ENCODE measurements at places on chromosomes 1 and 21.

GRCh38 chr1:103110701-103111100, 2.4 kb upstream of the COL11A1 start:
- DNase-seq, result no peak

DNA sequence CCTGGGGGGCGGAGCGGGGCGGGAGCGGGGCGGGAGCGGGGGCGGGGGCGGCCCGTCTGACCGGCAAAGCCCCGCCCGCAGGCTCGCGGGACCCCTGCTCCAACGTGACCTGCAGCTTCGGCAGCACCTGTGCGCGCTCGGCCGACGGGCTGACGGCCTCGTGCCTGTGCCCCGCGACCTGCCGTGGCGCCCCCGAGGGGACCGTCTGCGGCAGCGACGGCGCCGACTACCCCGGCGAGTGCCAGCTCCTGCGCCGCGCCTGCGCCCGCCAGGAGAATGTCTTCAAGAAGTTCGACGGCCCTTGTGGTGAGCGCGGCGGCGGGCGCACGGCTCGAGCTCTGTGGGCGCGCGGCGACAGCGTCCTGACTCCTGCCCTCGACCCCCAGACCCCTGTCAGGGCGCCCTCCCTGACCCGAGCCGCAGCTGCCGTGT, 21.2 kb downstream of the AGRN start:
- DNase-seq, result no peak

- peak; percentile 43 for DNase-seq
Observed at GRCh38 chr1:97489834-97490233, 431.0 kb downstream of the DPYD start.

DNA sequence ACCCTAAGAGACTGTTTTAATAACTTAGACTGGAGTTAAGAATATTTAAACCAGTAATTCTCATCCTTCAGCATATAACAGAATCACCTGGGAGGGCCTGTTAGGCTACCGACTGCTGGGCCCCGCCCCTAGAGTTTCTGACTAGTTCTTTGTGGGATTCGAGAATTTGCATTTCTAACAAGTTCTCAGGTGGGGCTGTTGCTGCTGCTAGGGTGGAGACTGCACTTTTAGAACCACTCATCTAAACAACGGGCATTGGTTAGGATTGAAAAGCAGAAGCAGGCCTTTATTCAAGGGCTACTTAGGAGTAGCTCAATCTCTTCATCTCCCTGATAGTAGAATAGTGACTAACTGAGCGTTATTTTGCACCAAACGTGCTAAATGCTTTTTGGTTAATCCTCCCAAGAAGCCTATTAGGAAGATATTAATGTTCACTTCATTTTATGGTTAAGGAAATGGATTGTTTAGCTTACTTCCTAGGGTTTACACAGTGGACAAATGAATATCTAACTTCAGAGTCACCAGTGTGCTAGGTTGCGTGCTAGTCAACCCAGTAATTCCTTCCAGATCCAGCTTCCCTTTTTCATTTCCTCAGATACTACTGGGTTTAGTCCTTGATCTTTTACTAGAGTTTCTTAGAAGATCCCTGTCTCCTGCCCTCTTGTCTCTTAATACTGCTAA, 31.1 kb upstream of the UAP1 start:
- no peak for DNase-seq

DNA sequence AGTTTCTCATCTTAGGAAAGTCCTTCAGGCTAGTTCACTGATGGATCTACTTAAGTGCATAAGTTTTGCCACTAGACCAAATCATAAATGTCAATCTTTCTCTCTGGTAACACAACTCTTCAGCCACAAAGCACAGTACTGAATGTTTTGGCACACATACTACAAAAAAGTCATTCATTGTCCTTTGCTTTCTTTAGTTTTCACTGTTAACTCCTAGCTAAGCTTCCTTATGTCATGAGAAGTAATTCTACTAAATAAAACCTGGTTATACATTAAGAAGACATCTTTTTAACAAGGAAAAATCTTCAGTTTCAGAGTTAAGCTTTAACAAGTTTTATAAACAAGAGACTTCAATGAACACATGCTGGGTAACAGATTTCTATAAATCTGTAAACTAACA, 379.2 kb upstream of the NFIA start:
- DNase-seq, result no peak

GRCh38 chr1:166939741-166940375, 35.5 kb downstream of the ILDR2 start:
- no peak for DNase-seq

DNA sequence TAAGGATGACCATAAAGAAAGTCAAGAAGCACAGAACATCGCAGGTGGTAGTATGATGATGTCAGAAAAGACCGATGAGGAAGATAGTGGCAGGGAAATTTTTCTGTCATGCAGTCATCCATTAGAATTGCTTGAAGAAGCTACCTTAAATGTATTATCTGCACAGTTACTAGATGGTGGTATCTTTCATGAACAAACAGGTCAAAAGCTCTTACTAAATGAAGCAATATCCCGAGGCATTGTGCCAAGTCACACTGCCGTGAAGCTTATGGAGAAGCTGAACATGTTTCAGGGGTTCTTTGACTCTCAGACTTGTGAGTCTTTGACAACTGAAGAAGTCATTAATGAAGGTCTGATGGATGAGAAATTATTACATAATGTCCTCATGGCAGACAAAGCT, 128.8 kb downstream of the MACF1 start:
- DNase-seq, result no peak

GRCh38 chr1:230160957-230161771, 94.1 kb downstream of the GALNT2 start:
- DNase-seq, result no peak

GRCh38 chr1:38708701-38709258, 150.8 kb downstream of the RRAGC start:
- DNase-seq, result no peak

DNA sequence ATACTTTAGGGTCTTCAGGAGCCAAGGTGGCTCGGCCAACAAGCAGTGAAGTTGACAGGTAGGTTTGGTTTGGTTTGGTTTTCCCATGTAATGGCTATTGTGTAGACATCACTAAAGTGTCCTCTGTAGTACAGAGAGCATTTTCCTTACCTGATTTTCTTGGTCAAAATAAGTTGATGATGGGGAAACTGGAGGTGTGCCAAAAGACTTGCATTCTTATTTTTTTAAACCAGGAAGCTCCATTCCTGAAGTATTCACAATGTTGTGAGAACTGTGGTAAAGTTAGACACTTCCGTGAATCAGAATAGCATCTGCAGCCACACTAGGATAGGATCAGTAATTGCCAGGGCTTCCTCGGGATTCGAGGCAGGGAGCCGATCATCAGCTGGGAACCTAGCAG, 2.9 kb downstream of the ZBTB37 start:
- no peak for DNase-seq

- no peak for DNase-seq
Observed at GRCh38 chr1:33323663-33324477, 3.0 kb upstream of the A3GALT2 start.

DNA sequence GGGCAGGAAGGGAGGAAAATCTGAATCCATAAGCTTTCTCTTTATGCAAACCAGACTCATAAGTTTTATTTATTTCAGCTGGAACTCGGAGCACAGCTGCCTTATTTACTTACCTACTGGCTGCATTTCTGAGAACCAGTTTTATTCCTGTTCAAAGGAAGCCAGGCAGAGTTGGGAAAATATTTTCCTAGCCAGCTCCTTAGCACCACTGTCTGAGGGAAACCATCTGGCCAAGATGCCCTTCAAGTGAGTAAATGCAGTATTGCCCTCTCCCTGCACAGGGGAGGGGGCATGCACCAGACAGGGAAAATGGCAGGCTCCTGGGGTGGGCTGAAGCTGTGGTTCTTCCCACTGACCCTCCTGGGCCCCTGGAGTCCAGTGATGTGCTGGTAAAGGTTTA, 28.9 kb upstream of the FMOD start:
- no peak for DNase-seq

- no peak for DNase-seq
Observed at GRCh38 chr1:2529784-2530512, at the start of gene HES5. HES5 (minus strand) TSS chr1:2530263; CDS start chr1:2530164, 99 bp downstream.

DNA sequence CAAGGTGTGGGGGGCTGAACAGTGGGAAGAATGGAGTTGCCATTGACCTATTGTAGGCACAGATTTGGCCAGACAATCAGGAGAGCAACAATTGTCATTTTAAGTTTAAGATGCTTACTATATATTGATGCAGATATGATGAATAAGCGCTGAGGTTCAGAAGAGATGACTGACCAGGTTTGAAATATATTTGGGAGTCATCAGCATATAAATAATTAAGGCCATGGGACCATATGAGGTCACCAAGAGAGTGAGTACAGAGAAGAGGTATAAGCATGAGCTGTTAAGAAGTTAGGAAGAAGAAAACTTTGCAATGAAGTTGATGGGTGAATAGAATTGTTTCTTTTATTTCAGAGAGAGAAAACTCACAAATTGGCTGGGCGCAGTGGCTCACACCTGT, 4.5 kb upstream of the GADD45A start:
- peak; percentile 37 for DNase-seq

DNA sequence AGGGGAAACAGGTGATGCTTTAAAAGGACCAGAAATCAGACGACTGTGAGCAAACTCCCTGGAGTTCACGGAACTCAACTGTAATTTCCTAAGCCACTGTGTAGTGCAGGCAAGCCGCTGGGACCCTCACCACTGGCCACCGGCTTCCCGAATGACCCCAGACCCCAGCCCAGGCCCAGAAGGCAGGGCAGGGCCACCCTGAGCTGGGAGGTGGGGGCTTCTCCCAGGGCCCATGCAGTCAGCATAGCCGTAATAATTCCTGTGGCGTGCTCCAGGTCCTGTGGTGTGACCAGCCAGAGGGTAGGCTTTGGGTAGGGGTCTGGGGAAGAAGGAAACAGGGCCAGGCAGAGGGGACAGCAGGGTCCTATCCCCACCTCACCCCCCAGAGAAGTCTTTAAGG, 3.5 kb upstream of the ARF1 start:
- DNase-seq, result no peak

DNA sequence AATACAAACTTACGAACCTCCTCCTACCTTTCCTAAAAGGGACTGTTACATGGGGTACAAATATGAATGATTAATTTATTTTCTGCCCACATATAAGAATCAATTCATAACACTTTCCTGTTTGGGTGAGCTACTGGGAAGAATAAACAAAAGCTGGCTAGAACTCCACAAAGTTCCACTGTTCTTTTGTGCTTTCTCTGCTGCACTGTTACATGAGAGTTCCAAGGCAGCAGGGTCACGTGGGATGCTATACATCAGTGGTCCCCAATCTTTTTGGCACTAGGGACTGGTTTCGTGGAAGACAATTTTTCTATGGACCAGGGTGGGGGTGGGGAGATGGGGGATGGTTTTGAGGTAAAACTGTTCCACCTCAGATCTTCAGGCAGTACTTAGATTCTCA, 2.2 kb upstream of the ANGPTL7 start:
- DNase-seq, result no peak

DNA sequence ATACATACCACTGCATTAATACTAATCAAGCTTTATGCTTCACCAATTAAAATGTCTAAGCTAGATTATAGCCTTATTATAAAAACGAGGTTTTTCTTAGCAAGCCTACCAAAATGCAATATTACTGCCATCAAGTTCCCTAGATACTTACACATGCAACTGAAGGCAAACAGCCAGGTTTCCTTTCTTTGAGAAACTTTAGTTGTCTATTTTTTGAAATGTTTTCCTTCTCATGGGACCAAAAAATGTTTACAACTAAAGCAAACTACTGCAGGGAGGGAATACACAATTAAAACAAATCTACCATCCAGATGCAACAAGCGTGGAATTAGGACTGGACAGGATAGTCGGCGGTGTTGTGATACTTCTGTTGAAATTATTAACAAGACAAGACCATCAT, 1.3 kb downstream of the ZNF644 start:
- DNase-seq, result no peak
